Activated CD8-positive, alpha-beta memory T cell treated with anti-CD3 and anti-CD28 coated beads, Interleukin-2, amount 10 ng/mL, durations not matched to agents 7 days and 5 days (primary cell): ENCODE measurements at places on chromosomes 3 and 15. TPM values are rescaled to one million over a fixed set of nuclear protein-coding genes. Genes with fewer than 3 reads are reported as not detected.

Gene CCNL1
- 254 TPM for total RNA-seq

DNA sequence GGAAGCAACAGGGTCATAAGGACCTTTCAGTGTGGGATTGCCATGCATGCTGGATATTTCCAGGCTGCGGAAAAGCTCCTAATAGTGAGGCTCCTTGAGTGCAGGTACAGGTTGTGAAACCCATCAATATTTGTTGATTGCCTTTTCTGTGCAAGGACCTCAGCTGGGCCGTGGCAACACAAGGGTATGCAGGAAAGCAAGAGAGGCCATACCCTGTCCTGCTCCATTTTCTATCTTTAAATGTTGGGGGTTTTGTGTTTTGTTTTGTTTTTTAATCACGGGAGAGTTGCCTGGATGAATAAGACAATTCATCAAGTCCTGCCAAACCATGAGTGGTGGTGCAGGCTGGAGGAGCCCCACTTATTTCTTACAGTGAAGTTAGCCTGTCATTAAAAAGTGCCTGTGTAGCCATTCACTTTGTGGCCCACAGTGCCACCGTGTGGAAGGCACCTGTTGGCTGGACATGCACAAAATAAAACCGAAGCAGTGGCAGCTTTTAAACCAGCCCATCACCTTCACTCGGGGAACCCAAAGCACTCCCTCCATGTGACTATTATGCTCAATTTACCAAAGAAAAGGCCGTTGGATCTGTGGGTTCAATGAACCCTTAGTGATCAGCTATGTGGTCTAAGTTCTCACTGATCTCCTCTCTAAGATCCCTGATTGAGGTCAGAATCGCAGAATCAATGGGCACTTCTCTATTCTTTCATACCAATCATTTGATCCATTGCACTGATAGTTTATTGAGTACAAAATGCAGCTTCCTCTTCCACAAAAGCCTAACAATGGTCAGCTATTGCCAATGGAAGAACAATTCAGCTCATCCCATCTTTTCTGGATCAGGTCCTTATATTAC, 42.2 kb downstream of the CLDN18 start:
- H3K27ac ChIP-seq, result no peak overlapping the region
- no peak for DNase-seq

GRCh38 chr3:55128225-55128823, 200.5 kb upstream of the LRTM1 start:
- DNase-seq, result no peak
- no peaks in the 10 kb centered on the region for H3K27me3 ChIP-seq
- no peak overlapping the region for H3K27ac ChIP-seq
- no peak overlapping the region for H3K4me3 ChIP-seq

DNA sequence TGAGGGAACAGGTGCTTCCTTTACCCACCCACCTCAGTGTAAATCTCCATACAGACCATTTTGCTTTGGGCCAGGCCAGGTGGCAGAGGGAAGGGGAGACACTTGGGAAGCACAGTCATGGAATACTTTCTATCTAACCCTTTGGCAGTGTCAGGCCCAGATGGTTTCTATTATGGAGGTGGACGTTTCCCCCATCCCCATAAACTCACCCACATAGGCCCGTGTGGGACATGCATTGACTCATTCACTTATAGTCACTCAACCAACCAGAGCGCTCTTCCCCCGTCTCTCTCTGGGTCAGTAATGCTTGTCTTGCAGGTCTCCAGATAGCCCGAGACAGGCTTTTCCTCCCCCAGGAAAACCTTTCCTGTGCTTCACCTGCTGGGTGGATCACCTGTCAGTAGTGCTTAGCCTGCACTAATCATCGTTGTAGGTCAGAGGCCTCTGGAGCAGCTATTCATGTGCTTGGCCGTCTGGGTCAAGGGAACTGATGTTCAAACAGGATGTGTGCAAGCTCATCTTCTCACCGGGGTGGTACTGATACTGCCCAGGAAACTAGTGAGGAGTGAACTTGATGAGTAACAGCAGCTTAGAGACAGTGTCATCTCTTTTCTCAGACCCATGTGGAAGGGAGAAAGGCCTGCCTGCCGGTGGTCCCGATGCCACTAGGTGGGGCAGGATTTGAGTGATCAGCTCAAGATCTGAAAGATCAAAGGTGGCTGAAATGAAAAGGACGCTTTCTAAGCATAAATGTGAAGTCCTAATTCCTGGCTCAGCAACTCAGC, 67.1 kb downstream of the CEMIP start:
- H3K27ac ChIP-seq, result no peak overlapping the region
- H3K4me3 ChIP-seq, result no peak overlapping the region
- H3K4me1 ChIP-seq, result no peaks in the 10 kb centered on the region
- H3K27me3 ChIP-seq, result peaks cover 17% of the 10 kb centered on the region

DNA sequence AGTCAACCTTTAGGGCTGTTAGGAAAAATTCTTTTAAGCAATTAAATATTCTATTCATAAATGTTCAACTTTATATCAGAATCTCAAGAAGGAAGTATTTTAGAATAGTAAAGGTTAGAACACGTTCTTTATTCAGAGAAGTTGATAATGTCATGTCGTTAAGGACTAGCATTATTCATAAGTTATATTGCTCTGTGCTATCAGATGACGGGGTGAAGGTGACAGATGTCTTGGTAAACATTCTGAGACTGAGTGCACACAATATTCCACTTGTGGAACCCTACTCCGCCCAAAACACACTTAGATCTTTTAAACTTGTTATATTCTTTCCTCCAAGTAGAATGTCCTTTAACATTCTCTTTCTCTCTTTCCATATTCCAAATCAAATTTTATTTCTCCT, 7.9 kb downstream of the AP4E1 start:
- H3K4me1 ChIP-seq, result peaks cover 8% of the 10 kb centered on the region
- H3K27ac ChIP-seq, result no peak overlapping the region
- H3K36me3 ChIP-seq, result peaks cover 41% of the 10 kb centered on the region
- H3K27me3 ChIP-seq, result no peaks in the 10 kb centered on the region

- no peak for DNase-seq
- H3K4me1 ChIP-seq, result no peaks in the 10 kb centered on the region
- no peaks in the 10 kb centered on the region for H3K27me3 ChIP-seq
These were observed 34.7 kb downstream of the SCG5 start for GRCh38 chr15:32676169-32676568.
